Bladder microvascular endothelial cell (primary cell): ENCODE measurements at places on chromosomes 1 and 21. TPM values are rescaled to one million over a fixed set of nuclear protein-coding genes. Genes with fewer than 3 reads are reported as not detected.

The SYDE2 gene
- 0.49 and 13.4 TPM in 2 replicates for total RNA-seq

The CD247 gene
- 0.06 TPM in 1 of 2 replicates, not detected in the other for total RNA-seq

The KCNE1 gene
- total RNA-seq: under 0.01 and 0.25 TPM in 2 replicates

The FMO3 gene
- 0.06 TPM in 1 of 2 replicates, not detected in the other for total RNA-seq

The CRYZL1 gene
- total RNA-seq: 18.8 and 40.3 TPM in 2 replicates

The GREM2 gene
- total RNA-seq: not detected in 2 replicates

The KIAA0319L gene
- 24.1 and 50.5 TPM in 2 replicates for total RNA-seq

The PPP2R5A gene
- 31.4 and 49.5 TPM in 2 replicates for total RNA-seq

The LCE1F gene
- not detected in 2 replicates for total RNA-seq

The POGK gene
- 11.5 and 26.1 TPM in 2 replicates for total RNA-seq

The SETD4 gene
- total RNA-seq: 7.4 and 13.8 TPM in 2 replicates

The GUCA2B gene
- not detected in 2 replicates for total RNA-seq

The FCAMR gene
- not detected in 2 replicates for total RNA-seq

The CR2 gene
- total RNA-seq: not detected in 2 replicates

The GOLPH3L gene
- 7.9 and 18.1 TPM in 2 replicates for total RNA-seq

The NUF2 gene
- total RNA-seq: 9.2 and 14.2 TPM in 2 replicates

The FMO2 gene
- 0.13 and 0.32 TPM in 2 replicates for total RNA-seq

The MUL1 gene
- 19.6 and 43.1 TPM in 2 replicates for total RNA-seq

The POU3F1 gene
- not detected in 2 replicates for total RNA-seq

The NES gene
- total RNA-seq: 81.5 and 125 TPM in 2 replicates

The SYT2 gene
- total RNA-seq: not detected in 2 replicates

The PODN gene
- under 0.01 and 0.25 TPM in 2 replicates for total RNA-seq

The SPRR2B gene
- total RNA-seq: not detected in 2 replicates

The OR2L13 gene
- not detected in 2 replicates for total RNA-seq

The WLS gene
- 45.7 and 86.3 TPM in 2 replicates for total RNA-seq

The DPT gene
- not detected in 2 replicates for total RNA-seq

The FAM20B gene
- total RNA-seq: 17.8 and 35.5 TPM in 2 replicates

The RBM11 gene
- total RNA-seq: not detected in 2 replicates

The FRRS1 gene
- total RNA-seq: 3.5 and 7.3 TPM in 2 replicates
